ENCODE measurements at places on chromosomes 1 and 21.
A peak's percentile ranks its signal among the peaks of the same experiment; 100 is the strongest.

DNA sequence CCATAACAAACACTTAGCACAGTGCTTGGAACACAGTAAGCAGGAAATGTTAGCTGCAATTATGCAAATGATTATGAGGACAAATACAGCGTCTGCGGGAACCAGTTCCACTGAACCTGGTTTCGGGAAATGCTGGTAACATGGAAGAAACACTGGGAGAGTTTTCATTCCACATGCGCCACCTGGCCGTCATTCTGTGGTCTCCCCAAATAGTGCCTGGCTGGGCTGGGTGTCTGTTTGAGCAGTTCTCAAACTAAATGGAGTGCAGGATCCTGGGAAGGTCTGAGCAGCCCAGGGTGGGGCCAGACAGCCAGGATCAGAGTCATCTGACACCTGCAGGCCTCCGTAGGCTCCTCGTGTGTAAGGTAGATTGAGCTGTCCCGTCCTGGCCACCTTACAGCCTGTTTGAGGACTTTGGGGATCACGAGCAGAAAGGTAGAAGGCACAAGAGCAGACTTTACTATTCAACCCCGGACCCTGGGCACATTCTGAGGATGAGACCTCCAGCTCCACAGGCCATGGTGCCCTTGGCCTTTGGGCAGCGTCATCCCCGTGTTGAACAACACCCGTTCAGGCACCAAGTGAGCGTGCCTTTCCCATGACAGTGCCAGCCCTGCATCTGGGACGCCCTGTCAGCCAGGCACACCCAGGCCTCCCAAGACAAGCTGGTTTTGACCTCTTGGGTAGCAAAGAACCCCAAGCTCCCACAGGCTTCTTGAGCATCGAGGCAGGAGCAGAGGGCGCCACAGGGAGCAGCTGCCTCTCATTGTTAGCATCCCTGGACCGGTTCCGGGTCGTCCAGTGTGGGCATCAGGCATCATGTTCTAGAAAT is 101.9 kb downstream of the PRDM2 start:
- DNase-seq, result no peak

GRCh38 chr1:68954841-68955240 is 458.0 kb upstream of the DEPDC1 start:
- DNase-seq, result no peak

DNA sequence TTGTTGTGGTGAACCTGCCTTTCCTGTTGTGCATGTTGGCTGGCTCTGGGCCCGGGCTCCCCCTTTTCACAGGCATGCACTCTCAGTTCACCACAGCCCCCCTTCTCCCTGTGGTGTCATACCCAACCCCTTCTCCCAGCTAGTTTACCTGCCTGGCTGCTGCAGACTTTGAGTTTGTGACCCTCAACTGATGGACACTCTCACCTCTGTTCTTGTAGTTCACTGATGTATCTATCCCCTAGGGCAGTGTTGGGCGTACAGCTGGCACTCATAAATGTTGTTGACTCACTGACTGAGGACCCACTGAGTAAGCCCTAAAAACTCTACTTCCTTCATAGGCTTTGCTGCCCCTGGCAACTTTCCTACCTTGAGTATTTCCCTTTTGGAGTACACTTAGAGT is 54.9 kb downstream of the WDR64 start:
- DNase-seq, result no peak

DNA sequence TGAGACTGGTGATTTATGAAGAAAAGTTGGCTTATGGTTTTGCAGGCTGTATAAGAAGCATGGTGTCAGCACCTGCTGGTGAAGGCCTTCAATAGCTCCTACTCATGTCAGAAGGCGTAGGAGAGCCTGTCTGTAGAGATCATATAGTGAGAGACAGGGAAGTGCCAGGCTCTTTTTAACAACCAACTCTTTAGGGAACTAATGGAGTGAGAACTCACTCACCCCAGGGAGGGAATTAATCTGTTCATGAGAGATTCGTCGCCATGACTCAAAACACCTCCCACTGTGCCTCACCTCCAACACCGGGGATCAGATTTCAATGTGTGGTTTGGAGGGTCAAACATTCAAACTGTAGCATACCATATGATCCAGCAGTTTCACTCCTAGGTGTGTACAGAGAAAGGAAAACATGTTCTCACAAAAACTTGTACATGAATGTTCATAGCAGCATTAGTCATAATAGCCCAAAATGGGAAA is 72.6 kb downstream of the TTC3 start:
- DNase-seq, result peak; percentile 29

GRCh38 chr1:147496571-147497210 is 44.6 kb upstream of the BCL9 start:
- no peak for DNase-seq

DNA sequence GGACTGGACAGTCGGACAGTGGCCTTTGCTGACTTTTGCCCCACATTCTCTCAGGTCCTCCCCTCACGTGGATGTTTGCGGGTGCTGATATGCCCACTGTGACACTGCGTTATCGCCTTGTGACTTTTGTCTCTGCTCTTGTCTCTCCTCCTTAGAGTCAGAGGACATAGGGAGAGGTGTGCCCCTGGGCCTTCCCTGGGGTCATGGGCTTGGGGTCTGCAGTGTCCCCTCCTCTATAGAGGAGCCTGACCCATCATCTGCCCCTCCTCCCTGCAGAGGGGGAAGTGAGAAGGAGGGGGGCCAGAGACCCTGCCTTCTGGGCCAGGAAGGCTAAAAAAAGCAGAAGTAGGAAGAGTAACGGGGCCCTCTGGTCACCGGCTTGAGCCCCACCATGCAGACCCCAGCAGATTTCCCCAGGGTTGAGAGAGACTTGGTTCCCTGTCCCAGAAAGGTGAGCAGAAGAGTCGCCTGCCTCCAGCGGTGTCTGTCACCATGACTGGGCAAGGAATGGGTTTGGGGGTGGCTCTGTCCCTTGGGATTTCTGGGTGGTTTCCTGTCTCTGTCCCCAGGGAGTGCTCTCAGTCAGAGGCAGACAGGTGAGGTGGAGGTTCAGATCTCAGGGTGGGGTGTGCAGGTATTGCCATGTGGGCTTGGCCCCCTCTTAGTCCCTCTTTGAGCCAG is 13.3 kb downstream of the RPS6KA1 start:
- DNase-seq, result peak; percentile 77

GRCh38 chr1:46690931-46691421 is 19.3 kb downstream of the TEX38 start:
- DNase-seq, result no peak

DNA sequence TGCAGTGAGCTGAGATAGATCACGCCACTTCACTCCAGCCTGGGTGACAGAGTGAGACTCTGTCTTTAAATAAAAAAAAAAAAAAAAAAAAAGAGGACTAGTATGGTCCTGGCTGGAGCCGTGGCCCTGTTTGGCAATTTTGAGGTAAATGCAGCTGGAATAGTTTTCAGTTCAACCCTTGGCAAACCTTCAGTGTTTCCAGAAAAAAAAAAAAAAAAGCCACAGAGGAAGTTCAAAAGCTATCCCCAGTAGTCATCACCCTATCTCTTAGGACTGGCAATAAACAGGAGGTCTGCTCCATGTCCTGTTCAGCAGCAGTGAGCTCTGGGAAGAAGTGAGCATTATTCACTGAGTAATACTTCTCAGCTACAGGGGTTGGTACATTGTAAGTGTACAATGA is 56.8 kb upstream of the ERRFI1 start:
- no peak for DNase-seq

GRCh38 chr21:37208056-37208721 is 58.9 kb downstream of the VPS26C start:
- DNase-seq, result peak; percentile 95

DNA sequence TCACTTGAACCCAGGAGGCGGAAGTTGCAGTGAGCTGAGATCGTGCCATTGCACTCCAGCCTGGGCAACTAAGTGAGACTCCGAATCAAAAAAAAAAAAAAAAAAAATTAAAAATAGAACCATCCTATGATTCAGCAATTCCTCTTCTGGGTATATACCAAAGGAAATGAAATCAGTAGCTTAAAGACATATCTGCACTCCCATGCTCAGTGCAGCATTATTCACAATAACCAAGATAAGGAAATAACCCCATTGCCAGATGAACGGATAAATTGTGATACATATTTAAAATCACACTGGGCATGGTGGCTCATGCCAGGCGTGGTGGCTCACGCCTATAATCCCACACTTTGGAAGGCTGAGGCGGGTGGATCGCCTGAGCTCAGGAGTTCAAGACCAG is 23.8 kb downstream of the ALDH9A1 start:
- DNase-seq, result no peak

DNA sequence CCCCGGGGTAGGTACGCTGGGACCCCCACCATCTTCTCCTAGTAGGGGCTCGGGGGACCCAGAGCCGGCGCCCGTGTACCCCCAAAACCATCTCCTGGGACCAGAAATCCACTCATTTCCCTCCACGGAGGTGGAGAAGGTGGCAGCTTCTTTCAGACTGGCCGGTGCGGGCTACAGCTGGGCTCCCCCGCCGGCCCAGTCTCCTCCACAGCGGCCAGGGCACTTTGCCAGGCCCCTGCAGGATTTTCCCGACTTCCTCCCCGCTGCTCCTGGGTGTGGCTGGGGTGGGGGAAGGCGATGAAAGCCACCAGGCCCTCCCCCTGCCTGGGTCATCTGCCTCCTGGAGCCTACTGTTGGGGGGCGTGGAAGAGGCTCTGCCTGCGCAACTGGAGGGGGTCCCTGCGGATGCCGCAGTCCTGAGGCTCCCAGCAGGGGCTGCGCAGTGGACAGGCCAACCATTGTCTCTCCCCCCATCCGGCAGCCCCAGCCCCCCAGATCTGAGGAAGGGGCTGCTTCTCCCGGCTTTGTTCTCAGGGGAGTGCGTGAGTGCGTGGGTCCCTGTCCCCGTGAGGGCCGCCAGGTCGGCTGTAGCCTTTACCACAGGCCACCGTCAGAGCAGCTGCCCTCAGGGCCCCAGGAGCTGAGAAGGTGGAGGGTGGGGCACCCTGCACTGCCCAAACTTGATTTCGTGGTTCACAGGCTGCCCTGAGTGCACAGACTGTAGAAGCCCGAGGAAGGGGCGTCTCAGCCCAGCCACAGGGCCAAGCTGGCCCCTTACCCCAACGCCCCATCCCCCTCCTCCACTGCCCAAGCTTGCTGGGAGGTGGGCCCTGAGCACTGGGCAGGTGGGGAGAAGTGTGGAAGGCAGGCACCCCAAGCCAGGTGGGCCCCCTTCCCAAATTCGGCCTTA is 1.3 kb downstream of the AGRN start:
- DNase-seq, result peak; percentile 80

- DNase-seq, result no peak
These were observed 107.1 kb upstream of the ERRFI1 start for GRCh38 chr1:8133190-8133589.

- no peak for DNase-seq
These were observed 83.4 kb downstream of the LRRN2 start for GRCh38 chr1:204602111-204602579.

- no peak for DNase-seq
These were observed 4.4 kb downstream of the ATP1B1 start for GRCh38 chr1:169110689-169111447.

GRCh38 chr1:57013522-57013921 is 47.7 kb upstream of the C8B start:
- DNase-seq, result no peak

Measured in OCI-M1 (cell line).